NCI-H1092 treated with DMSO at 0.1 percent for 48 hours (cell line): ENCODE measurements at places on chromosomes 4 and X.
A peak's percentile ranks its signal among the peaks of the same experiment; 100 is the strongest.

GRCh38 chr4:56976283-56976836, 1.0 kb downstream of the NOA1 start:
- no peak for DNase-seq

DNA sequence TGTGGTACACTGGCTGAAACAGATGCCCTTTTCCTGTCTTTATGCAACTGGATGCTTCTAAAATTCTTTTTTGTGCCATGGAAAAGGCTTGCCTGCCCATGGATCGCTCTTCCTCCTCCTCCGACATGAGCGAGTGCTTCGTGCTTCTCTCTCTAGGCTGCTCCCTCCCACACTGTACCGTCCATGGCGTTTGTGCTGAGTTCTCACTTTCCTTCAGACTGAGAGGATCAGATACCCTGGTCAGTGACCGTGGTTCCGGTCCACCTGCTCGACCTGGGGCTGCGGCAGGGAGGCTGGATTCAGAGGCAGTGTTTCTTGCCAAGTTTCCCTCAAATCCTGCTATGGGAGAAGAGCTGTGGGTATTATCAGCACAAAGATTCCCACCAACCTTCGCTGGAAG, 10.2 kb upstream of the CLDN24 start:
- DNase-seq = no peak

DNA sequence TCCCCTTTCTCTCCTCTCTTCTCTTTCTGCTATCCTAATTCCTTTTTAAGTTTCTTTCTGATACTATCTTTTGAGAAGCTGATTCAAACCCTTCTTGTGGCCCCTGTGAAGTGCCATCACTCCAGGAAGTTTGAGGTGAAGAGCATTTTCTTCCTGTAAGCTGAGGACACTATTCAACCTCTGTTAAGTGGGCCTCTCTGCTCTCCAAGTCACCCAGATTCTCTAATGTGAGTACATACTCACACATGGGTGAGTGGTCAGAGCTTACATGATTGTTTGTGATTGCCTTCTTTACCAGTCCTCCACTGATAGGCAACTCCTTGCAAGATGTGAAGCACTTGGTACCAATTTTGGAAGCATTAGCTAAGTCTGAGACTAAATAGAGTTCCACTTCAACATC, 18.4 kb upstream of the SMIM10L2A start:
- DNase-seq = no peak

DNA sequence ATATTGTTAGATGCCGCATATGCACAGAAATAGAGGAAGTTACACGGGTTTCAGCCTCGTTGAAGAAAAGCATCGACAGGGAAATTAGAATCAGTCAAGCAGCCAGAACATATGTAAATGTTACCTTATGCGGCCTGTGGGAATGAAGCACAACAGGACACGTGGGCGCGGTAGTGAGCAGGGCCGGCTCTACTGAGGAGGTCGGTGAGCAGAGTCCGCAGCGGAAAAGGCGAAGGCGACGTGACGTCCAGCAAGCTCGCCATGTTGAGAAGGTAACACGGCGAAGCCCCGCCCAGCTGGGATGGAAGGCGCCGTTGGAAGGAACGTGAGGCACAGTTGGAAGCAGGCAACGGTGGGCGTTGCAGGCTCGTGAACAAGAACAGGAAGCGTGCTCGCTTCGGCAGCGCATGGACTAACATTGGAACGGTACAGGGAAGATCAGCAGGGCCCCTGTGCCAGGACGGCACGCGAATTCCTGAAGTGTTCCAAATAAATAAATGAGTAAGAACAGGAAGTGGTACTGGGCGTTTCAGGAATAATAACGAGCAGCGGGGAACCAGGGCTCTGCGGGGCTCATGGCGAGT, 54.6 kb downstream of the MTNR1A start:
- no peak for DNase-seq

GRCh38 chr4:182297659-182298058, 54.5 kb downstream of the TENM3 start:
- no peak for DNase-seq

GRCh38 chr4:107897823-107898222, 33.5 kb upstream of the CYP2U1 start:
- no peak for DNase-seq

- no peak for DNase-seq
These were observed 81.7 kb downstream of the PPP4R3C start for GRCh38 chrX:27381419-27381818.

GRCh38 chr4:80255329-80256095, 11.0 kb upstream of the FGF5 start:
- DNase-seq = no peak

- no peak for DNase-seq
These were observed 106.0 kb upstream of the ARHGAP24 start for GRCh38 chr4:85368932-85369331.

GRCh38 chr4:73575660-73576059, 44.6 kb downstream of the RASSF6 start:
- no peak for DNase-seq

GRCh38 chr4:158182736-158183135, 9.9 kb upstream of the GASK1B start:
- DNase-seq = peak; percentile 1

DNA sequence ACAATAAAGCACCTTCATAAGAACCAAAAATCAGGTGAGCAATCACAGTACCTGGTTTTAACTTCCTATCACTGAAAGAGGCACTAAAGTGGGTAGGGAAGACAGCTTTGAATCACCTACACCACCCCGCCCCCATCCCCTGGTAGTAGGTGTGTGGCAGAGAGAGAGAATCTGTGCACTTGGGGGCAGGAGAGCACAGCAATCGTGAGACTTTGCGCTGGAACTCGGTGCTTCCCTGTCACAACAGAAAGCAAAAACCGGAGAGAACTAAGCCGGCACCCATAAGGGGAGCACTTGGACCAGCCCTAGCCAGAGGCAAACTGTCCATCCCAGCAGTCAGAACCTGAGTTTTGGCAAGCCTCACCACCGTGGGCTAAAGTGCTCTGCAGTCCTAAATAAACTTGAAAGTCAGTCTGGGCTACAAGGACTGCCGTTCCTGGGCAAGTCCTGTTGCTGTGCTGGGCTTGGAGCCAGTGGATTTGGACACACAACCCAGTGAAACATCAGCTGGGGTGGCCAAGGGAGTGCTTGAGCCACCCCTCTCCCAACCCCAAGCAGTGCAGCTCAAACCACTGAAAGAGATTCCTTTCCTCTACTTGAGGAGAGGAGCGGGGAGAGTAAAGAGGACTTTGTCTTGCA, 32.1 kb downstream of the NDUFB11 start:
- DNase-seq = no peak

DNA sequence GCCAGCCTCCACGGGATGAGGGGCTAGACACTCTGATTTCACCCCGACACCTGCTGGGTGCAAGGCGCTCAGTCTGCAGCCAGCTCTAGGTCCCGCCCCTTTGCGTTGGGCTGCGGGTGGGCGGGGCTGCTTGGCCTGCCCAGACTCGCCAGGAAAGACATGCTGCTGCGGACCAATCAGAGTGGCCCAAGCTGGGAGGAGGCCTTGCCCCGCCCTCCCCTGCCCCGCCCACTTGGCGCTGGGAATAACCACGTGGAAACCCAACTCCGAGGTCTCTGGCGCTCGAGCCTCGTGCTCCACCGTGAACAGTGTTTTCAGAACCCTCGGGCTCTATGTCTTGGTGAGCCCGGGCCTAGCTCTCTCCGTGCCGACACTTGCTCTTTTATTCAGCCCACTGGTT, 5.3 kb upstream of the VMA21 start:
- DNase-seq = no peak

GRCh38 chr4:72275381-72275780, 243.6 kb downstream of the NPFFR2 start:
- no peak for DNase-seq
